Activated CD4-positive, alpha-beta T cell treated with anti-CD3 and anti-CD28 coated beads, Interleukin-2, amount 50 U/mL, for 24 hours (primary cell): ENCODE measurements at places on chromosomes 6 and 20.

DNA sequence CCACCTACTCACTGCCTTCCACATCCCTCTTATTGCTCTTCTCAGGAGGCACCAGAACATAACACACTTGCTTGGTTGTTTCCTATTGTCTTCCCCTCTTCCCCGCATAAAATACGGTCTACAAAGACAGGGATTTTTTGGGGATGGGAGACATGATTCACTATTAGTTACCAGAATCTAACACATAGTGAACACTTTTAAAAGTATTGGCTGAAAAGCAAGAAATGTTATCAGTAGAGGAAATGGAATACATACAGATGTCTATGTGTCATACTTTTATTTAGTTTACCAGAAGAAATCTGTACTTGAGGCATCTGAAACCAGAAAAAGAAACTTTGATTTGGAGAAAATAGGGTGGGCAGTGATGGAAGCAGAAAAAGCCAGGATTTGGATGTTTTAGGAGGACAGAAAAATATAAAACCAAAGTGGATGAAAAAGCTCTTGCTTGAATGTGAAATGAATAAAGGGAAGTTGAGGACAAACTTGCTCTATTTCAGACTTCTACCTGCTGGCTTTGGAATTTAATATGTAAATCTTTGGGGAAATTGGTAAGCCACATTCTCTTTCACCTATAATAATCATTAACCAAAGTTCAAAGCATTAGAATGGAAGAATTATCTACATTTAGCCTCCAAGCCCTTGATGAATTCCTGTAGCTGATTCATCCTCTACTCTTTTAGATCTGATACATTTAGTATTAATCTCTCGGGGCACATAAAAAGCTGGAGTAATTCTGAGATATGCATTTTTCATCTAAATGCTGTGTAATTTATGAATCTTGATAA, 82.6 kb downstream of the DOK5 start:
- no peak for DNase-seq

DNA sequence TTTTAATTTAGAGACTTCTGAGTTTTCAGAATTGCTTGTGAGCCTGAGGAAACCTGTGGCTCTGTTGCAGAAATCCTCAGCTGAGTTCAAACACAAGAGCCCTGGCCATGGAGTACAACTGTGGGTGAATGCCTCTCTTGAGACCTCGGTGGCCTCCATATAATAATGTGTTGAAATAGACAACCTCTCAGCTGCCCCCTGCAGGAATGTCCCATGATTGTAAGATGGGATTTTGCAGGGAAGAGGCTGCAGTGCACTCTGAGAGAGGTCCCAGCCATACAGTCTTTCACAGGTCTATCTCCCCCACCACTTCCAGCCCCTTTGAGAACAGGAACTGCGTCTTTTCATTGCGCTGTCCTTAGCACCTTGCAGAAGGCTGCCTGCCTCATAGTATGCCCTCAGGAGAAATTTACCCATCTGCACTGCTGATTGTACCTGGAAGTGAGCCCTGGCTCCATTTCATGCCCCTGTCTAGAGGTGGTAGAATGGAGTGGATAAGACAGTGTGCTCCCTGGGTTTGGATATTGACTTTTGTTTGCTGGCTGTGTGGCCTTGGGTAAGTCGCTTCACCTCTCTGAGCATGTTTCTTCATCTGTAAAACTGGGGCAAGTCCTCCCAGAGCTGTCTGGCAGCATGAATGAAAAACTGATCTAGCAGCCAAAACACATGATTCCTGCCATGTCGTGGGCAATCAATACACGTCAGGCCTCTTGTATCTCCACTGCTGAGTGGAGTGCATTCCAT, 16.8 kb upstream of the CDH22 start:
- no peak for DNase-seq

- no peak for DNase-seq
Observed at GRCh38 chr6:126531286-126531685, 191.4 kb downstream of the CENPW start.

DNA sequence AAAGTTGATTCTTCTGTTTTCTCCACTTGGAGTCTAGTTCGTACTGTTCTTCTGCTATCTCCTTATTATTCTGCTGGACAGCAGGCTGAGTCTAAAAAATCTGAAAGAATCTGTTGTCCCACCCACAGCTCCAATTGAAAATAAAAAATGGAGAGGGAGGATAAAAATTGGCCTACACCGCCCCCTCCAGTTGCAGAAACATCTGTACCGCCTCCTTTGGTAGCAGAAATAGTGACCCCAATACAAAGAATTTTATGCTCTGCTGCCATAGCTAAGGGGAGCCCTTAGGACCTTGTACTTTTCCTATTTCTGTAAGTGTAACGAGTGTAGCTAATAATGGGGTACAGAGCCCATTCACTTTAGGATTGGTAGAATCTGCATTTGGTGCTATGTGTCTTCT, 4.9 kb upstream of the FKBP1A start:
- DNase-seq: no peak

DNA sequence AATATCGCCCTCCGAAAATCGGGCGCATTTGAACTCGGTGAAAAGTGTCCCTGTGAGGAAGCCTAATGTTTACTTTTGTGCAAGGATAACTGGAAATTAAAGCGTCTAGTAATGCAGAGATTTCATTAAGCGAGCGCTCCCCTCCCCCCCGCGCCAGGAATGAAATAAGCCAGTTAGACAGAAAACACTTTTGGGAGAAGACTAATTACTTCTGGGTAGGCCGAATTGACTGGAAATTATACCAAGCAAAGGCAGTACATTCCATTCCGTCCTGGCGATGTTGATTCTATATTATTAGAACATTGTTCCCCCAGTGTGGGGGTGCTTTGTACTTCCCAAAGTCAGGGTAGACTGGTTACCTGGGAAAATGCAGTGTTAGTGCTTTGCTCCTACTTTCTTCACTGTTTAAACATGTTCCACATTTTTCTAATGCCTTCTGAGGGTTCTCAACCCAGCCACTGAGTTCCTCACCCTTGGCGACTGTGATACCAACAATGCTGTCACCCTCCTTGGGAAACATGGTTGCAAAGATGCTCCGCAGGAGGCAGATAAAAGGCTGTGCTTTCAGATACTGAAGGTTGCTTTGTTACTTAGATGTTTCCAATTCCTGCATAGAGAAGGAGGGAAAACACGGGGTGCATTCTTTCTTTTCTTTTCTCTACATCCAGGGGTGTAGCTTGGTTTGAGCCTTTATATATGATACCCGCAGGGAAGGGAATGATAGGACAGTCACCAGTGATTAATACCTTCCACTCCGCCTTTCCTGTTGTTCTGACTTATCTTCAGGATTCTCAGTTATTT, 2.6 kb downstream of the GJA1 start:
- DNase-seq: no peak

DNA sequence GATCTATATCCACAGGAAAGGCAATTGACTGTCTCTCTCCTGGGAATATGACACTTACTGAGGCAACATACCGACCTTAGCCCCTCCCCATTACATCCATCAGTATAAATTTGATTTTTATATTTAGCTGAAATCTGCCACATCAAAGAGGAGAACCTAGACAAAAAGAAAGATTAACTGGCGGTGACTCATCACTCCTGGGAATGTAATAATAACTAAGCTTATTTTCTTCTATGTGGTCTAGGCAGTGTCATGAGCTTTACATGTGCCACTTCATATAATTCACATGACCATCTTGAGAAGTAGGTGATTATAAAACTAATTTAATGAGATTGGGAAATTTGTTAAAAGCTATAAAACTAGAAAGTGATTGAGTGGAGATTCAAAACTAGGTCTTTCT, 520.0 kb upstream of the HS3ST5 start:
- no peak for DNase-seq

GRCh38 chr6:14601490-14601889, 483.9 kb downstream of the CD83 start:
- no peak for DNase-seq

DNA sequence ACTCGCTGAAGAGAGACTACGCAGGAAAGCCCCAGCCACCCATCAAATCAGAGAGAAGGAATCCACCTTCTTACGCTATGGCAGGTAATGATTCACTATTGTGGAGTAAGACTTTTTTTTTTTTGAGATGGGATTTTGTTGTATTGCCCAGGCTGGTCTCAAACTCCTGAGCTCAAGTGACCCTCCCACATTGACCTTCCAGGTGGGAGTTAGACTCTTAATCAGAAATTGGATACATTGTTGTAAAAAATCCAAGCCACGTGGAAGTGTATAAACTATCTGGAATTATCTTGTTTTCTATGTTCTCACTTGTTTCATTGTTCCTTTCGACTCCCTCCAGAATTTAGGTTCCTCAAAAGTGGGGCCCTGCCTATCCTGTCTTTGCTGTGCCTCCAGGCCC, 6.8 kb downstream of the NQO2 start:
- no peak for DNase-seq

DNA sequence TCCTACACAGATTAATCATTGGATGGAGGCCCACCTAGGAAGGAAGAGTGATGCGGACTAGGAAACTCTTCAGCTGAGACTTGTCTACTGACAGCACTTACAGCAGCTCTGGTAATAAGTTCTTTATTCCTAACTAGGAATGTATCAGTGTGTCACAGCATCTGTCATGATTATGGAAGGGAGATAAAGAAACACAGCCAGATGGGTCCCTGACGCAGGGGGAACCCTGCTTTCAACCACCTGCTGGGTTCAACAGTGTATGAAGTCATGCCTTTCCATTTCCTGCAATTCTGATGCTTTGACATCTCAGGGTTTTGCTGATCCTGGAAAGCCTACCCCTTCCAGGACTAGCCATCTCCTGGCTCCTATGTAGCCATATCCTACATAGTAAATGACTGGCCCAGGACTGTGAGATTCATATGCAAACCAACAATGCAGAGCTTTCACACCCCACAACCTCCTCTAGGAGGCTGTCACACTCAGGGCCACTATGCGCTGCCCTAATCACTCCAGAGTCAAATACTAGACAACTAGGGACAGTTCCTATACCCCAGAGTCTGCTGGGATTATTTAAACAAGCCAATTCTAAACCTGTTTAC, 29.0 kb upstream of the MANEA start:
- no peak for DNase-seq

GRCh38 chr20:9331707-9332435, 182.5 kb upstream of the LAMP5 start:
- no peak for DNase-seq

DNA sequence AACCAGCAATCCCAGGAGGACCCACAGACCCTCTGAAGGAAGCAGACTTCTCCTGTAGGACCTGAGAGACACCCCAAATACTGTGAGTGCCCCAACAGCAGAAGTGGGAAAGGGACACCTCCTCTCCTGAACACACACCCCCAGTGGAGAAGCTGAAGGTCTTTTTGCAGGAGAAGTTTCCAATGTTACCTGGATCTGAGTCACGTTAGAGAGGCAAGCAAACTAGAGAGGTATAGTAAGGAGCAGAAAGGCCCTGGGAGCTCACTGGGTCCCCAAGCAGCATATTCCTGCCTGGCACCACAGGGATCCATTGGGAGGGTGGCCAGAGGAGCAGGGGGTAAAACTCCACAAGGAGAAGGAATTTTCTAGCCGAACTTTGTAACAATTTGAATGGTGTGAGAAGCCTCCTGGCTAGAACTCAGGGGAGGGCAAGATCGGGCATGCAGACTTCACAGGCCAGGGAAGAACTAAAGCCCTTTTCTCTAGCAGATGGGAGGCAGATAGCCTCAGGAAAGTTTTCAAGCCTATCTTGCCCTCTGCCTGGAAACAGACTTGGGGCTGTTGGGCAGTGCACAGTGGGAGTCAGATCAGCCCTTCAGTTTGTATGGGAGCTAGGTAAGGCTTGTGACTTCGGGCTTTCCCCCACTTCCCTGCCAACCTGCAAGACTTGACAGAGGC, 68.2 kb upstream of the SSTR4 start:
- no peak for DNase-seq

DNA sequence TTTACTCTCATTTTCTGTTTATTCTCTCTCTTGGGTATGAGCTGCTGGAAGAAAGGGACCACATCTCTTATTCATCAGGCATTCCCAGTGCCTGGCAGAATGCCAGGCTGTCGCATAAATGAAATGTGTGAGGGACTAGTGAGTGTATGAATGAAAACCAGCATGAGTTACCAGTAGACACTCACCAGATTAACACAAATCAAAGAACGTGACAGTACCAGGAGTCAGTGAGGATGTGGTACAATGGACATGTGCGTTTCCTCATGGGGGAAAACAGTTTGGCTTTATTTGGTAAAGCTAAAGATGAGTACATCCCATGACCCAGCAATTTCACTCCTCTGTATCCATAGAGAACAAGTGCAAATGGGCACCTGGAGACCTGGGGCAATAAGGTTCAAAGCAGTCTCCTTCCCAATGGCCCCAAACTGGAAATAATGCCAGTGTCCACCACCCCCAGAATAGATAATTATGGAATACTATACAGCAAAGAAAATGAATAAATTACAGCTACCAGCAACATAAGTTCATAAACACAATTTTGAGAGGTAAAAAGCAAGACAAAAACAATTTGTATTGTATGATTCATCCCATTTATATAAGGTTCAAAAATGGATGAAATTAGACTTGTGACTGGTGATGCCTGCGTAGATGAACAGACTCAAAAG, 93.3 kb downstream of the CDH22 start:
- DNase-seq: no peak

DNA sequence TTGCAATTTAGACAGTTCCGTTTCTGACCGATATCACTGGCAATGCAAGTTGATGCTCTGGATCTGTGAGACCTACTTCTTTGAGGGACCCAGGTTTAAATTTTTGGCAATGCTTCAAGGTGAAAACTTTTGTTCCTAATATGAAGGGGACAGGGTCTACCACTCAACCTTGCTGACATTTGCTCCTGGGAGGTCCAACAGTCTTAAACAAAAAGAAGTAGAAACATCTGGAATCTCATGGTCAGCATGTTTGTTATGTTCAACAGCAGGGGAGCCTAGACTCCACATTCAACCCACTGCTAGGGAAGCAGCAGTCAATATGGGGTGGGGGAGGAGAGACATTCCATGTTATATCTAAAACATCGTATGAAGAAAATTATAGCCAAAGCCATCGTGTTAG, 196.4 kb downstream of the SIM1 start:
- DNase-seq: no peak

GRCh38 chr6:170024940-170025339, 265.9 kb downstream of the DLL1 start:
- no peak for DNase-seq

GRCh38 chr6:136945711-136946121, 23.6 kb downstream of the SLC35D3 start:
- DNase-seq: no peak

DNA sequence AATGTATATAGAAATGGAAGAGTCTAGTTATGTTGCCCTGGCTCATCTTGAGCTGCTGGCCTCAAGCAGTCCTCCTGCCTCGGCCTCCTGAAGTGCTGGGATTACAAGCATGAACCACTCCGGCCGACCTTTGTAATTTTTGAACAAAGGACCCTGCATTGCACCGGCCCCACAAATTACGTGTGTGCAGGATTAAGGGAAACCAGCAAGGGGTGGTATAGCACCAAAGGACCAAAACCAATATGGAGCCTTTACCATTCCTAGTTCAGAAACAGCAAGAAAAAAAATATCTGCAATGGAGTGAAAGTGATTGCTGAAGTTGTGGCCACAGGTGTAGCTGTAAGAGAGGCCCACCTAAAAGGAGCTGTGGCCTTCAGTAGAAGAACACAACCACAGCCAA, 8.2 kb upstream of the TRERF1 start:
- DNase-seq: no peak

GRCh38 chr6:167733740-167734661, 92.7 kb upstream of the AFDN start:
- DNase-seq: no peak
